ENCODE measurements at places on chromosomes 6 and 20.

DNA sequence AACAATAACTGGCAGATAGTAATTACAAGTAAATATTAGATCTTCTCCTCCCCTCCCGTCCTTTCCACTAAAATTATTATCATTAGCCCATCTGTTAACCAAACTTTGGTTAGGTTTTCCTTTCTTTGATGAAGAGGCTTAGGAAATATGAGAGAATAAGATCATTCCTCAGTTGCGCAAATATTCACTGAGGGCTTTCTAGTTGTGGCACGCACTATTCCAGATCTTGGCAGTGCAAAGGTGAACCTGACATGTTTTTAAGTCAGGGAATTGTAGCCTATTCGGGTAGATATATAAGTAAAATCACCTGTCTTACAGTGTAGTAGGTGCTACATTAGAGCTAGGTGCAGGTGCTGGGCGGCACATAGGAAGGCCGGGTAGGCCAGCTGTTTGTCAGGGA lies 31.1 kb downstream of the RNF217 start:
- no peak overlapping the region for H3K4me3 ChIP-seq
- no peak overlapping the region for H3K27ac ChIP-seq
- DNase-seq = no peak

GRCh38 chr6:107489636-107490565 lies at the start of gene SOBP:
Gene SOBP (plus strand): TSS chr6:107490117. CDS start chr6:107490617, 500 bp downstream.
- H3K27me3 ChIP-seq = peaks cover 49% of the 10 kb centered on the region
- no peak for DNase-seq
- no peak within 1 kb of the TSS for H3K27ac ChIP-seq
- H3K4me3 ChIP-seq = peak within 1 kb of the TSS; percentile 79
- H3K36me3 ChIP-seq = no peaks in the 10 kb centered on the region

- no peak overlapping the region for H3K27ac ChIP-seq
- H3K4me1 ChIP-seq = no peaks in the 10 kb centered on the region
- no peak for DNase-seq
- no peak overlapping the region for H3K4me3 ChIP-seq
- H3K27me3 ChIP-seq = no peaks in the 10 kb centered on the region
- no peaks in the 10 kb centered on the region for H3K36me3 ChIP-seq
These were observed 212.7 kb upstream of the AGPAT4 start for GRCh38 chr6:161486361-161487216.

DNA sequence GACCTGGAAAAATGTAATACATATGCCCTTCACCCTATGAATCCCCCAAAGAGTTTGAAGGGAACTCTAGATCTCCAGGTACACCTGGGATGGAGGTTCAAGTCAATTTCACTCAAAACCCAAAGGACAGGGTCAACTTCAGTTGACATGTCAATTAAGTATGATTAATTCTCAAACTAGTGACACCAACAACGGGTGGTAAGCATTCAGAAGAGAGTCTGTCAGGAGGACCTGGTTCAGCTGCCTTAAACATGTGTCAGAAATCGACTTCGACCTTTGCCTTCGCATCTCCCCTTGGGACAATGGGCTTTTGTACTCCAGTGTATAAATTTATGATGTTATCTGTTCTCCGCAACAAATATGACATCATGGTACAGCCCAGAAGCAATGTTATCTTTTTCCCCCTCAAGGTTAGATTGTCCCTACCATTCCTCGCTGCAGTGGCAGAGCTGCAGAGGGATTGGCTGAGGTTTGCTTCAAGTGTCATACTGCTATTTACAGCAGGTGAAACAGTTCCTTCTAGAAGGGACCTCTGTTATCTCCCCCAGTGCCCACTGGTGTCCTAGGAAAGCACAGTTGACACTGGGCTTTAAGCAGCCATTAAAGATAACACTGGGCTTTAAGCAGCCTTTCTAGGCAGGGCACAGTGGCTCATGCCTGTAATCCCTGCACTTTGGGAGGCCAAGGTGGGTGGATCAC lies 94.7 kb upstream of the SNX9 start:
- no peak overlapping the region for H3K27ac ChIP-seq
- no peaks in the 10 kb centered on the region for H3K27me3 ChIP-seq
- H3K4me3 ChIP-seq = no peak overlapping the region
- no peaks in the 10 kb centered on the region for H3K36me3 ChIP-seq
- no peak for DNase-seq
- H3K4me1 ChIP-seq = peaks cover 13% of the 10 kb centered on the region

- DNase-seq = no peak
- H3K4me1 ChIP-seq = no peaks in the 10 kb centered on the region
- H3K27ac ChIP-seq = no peak overlapping the region
- no peak overlapping the region for H3K4me3 ChIP-seq
These were observed 94.1 kb downstream of the MAN1A1 start for GRCh38 chr6:119255492-119255891.

- no peaks in the 10 kb centered on the region for H3K4me1 ChIP-seq
- H3K36me3 ChIP-seq = no peaks in the 10 kb centered on the region
- no peak overlapping the region for H3K4me3 ChIP-seq
- DNase-seq = no peak
- H3K27ac ChIP-seq = no peak overlapping the region
These were observed 499.6 kb downstream of the RFPL4B start for GRCh38 chr6:112846681-112847080.

- no peaks in the 10 kb centered on the region for H3K27me3 ChIP-seq
- no peak for DNase-seq
- no peak overlapping the region for H3K4me3 ChIP-seq
- peaks cover 11% of the 10 kb centered on the region for H3K36me3 ChIP-seq
- no peaks in the 10 kb centered on the region for H3K4me1 ChIP-seq
These were observed 71.3 kb downstream of the HACE1 start for GRCh38 chr6:104788400-104788799.

GRCh38 chr6:41732591-41733359 lies 2.6 kb downstream of the TFEB start:
- DNase-seq = no peak
- peak overlapping the region; percentile 97 for H3K4me3 ChIP-seq
- H3K27ac ChIP-seq = peak overlapping the region; percentile 97
- no peaks in the 10 kb centered on the region for H3K36me3 ChIP-seq
- H3K27me3 ChIP-seq = no peaks in the 10 kb centered on the region

Measured in suprapubic skin (tissue), 4 donors.